ENCODE measurements at places on chromosomes 3 and 15.

DNA sequence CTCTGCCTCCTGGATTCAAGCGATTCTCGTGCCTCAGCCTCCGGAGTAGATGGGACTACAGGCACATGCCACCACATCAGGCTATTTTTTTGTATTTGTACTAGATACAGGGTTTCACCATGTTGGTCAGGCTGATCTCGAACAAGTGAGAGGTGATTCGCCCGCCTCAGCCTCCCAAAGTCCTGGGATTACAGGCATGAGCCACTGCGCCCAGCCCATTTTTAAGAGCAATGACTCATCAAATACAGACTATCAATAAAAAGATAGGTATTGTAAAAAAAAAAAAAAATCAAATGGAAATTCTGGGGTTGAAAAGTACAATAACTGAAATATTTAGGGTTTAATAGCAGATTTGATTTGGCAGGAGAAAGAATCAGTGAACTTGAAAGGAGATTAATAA, 129.0 kb downstream of the TJP1 start:
- DNase-seq: no peak

GRCh38 chr3:100081986-100082692, 32.2 kb downstream of the FILIP1L start:
- no peak for DNase-seq

- no peak for DNase-seq
Observed at GRCh38 chr3:154548341-154548740, 118.4 kb upstream of the GPR149 start.

GRCh38 chr3:29922992-29923746, 642.3 kb downstream of the RBMS3 start:
- no peak for DNase-seq

GRCh38 chr3:53071882-53072431, 26.1 kb upstream of the SFMBT1 start:
- DNase-seq: no peak

DNA sequence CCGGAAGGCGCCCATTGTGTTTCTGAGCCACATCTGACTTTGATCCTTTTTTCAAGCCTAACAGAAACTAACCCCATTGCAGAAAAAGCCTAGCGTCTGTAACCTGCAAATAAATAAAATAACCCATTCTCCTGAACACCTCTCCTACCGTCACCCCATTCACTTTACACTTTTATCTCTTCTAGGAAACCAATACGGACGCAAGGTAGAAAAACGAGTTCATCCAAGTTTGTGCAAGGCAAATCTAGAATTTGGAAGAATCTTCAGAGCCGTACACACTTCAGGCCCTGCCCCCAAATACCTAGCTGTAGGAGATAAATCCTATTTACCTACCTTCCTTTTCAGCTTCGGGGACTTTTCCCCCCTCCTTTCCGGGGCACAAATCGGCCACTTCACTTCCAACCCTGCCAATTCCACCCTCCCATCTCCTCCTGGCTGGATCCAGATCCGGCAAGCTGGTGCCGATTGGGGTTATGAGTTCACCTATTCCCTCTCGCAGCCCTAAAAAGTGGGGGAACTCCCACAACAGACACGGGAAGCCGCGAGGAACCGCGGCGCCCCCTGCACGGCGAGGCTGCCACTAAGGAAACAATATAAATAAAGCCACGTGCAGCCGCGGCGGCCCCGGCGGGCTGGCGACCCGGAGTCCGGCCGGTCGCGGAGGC, 987 bp downstream of the PRTG start:
- DNase-seq: peak; percentile 5

DNA sequence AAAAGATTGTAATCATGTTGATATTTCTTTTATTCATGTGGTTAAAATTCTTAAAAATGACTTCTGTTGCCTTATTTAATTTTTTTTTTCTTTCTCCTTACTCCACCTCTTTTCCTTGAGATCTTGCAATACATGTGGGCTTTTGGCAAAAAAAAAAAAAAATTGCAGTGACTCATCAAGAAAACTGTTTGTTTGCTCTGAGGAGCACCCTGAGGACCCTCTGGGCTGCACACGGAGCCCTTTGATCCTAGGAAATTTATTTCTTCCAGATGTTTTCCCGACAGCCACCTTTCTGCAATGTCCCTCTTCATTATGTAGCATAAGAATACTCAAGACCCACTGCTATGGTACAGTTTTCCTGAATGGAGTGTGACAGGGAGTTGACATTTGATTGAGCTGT, 371.7 kb downstream of the ZBTB20 start:
- no peak for DNase-seq

DNA sequence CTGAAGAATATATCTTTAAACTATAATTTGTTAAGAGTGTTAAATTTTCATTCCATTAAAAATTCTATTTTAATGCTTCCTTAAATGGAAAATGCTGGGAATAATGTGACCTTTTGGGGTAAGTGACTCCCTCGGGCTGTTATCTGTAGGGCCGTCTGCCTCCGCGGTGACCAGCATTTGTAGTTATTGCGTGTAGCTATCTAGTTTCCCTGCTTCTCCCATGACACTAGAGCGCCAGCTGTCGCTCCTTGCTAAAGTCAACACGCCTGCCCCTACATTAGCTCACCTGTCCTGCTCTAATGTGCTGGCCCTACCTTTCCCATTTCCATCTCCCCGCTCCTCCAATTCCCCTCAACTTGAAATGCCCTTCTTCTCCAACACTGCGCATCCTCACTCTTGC, 12.4 kb upstream of the CHRM5 start:
- no peak for DNase-seq

DNA sequence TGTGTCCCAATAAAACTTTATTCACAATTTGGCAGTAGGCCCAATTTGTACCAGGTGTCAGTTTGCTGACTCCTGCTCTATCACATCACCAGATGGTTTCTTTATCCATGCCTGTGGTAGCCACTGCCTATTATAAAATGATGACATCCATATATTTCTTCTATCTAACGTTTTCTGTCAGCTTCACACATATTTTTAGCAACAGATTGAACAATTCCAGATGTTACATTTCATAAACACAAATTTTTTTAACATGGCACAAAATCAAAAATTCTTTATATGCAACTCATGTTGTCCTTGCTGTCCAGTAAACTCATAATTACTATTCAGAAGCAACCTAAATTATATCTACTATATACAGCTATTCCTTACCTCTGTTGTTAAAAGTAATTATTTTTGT, 1371.6 kb downstream of the NSUN3 start:
- DNase-seq: no peak

DNA sequence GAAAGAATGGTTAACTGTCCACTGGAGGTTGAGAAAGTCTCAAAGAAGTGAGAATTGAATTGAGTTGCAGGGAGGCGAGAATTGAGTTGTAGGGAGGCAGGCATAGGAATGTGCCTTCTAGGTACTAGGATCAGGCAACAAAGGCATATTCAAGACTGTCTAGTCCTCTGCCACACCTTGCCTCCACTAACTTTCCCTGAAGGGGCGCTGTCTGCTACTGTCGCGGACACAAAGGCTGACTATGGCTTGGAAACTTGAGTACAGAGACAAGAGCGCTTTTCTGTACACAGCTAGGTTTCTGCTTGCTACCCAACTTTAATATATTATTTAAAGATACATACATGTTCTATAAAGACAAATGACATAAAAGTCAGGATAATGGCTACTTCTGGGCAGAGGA, 10.4 kb upstream of the FBXL22 start:
- DNase-seq: no peak

GRCh38 chr3:43894176-43895049, 203.7 kb downstream of the ABHD5 start:
- peak; percentile 77 for DNase-seq

GRCh38 chr15:25706176-25706955, 156.8 kb downstream of the ATP10A start:
- no peak for DNase-seq

DNA sequence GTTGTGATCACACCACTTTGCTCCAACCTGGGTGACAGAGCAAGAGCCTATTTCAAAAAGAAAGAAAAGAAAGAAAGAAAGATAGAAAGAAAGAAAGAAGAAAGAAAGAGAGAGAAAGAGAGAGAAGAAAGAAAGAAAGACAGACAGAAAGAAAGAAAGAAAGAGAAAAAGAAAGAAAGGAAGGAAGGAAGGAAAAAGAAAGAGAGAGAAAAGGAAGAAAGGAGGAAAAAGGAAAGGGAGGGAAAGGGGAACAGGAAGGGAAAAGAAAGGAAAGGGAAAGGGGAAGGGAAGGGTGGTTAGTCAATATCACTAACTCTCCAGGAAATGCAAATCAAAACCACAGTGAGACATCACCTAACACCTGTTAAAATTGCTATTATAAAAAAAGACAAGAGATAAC, 18.2 kb downstream of the OR5K4 start:
- DNase-seq: no peak

GRCh38 chr15:79003301-79003700, 58.5 kb upstream of the CTSH start:
- no peak for DNase-seq

DNA sequence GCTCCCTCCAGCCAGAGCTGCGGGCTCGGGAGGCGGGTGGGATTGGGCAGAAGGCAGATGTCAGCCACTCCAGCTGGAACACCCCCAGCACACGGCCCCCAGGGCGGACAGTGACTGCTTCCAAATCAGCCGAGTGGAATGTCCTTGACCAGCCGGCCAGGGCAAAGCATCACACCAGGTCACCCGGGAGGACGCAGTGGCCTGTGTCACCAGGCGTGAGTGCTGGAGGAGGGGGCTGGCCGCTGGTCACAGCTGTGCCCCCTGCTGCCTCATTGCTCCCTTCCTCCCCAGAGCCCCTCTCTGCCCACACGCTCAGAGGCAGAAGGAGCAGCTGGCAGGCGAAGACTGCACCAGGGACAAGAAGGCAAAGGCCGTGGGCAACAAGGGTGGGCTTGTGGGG, 33.5 kb downstream of the NTRK3 start:
- no peak for DNase-seq

DNA sequence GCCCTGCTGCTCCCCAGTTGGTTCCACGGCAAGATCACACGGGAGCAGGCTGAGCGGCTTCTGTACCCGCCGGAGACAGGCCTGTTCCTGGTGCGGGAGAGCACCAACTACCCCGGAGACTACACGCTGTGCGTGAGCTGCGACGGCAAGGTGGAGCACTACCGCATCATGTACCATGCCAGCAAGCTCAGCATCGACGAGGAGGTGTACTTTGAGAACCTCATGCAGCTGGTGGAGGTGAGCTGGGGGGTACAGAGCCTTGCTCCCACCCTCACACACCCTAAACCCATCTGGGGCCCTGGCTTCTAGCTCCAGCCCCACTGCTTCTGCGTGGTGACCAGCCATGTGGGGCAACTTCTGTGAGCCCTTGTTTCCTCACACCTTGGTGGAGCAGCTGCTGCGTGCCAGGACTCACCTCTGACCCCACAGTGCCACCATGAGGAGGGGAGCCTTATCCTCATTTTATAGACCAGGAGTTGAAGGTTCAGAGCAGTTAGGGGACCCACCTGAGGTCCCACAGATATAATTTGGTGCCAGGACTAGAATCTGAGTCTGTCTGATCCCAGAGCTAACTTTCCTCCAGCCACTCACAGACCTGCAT, 13.3 kb upstream of the LMAN1L start:
- no peak for DNase-seq

- peak; percentile 90 for DNase-seq
Observed at GRCh38 chr3:53045518-53046170, at the start of gene SFMBT1. TSS of gene SFMBT1 (minus strand) at chr3:53046073. CDS start at chr3:52969128, 76,945 bp downstream.

DNA sequence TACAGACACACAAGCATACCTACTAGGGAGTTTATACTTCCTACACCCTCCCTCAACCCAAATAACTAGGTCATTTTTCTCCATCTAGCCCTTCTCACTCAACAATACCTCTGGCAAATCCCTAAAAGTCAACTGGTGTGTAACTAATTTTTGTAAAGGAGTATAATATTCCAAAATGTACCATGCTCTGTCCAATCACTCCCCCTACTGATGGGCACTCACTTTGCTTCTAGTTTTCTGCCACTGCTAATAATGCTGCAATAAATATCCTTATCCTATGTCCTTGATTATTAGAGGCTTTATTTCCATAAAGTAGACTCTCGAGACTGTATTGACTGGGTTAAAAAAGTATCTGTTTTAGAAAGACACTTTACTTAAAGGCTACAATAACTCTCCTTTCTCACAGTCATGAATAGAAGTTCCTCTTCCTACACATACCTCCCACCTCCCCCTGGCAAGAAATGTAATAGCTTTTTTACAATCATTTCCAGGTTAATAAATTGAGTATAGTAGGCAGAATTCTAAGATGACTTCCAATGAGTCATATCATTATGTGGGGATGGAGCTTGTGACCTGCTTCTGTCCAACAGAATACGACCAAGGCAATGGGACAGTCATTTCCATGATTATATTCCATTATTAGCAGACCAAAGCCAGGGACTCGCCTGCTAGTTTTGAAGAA, 30.0 kb downstream of the SHQ1 start:
- DNase-seq: no peak

GRCh38 chr3:10563396-10563795, 58.0 kb upstream of the ATP2B2 start:
- DNase-seq: no peak

DNA sequence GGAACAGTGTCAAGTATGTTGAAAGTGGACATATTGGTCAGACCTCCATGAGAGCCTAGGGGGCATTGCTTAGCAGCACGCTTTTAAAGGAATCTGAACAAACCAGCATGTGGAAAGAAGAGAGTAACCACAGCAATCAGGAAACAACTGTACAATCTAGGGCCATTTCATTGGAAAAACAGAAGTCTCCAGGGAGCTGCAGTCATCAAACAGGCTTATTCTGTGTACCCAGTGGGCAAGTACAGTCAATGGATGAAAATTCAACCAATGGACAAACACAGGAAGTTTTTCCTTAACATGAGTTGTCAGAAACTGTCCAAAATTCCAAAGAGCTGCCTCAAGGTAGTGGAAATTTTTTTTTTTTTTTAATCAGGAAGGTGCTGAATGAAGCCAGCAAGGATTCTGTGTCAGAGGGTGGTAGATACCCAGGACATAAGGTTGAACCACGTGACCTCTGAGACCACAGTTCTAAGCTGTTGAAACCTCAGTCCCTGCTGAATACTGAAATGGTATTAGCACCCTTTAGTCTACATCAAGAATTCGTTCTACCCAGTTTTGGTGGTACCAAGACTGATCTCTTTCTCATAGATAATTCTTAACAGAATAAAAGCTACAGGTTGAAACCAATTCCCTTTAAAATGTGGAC, 4.4 kb upstream of the DLG1 start:
- DNase-seq: no peak

DNA sequence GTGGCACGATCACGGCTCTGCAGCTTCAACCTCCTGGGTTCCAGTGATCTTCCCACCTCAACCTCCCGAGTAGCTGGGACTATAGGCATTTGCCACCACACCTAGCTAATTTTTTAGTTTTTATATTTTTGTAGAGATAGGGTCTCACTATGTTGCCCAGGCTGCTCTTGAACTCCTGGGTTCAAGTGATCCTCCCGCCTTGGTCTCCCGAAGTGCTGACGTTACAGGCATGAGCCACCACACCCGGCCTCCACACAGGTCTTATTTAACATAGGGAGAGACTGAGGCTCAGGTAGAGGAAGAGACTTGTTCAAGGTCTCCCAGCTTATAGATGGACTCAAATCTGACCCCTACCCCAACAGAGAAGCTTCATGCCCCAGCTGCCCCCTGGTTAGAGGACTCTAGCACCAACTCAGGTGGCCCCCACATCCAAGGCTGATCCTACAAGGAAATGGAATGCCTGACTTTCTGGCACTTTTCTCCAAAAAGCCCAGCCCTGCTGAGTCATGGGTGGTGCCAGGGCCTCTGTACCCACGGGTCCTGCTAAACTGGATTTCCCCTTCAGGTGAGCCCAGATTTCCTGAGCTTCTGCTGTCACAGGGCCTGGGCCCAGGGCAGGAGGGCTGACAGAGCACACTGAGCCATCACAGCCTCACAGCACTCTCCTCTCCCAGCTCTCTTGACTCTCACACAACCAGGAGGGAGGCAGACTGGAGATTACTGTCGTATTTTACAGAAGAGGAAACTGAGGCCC, 5.6 kb downstream of the TMEM40 start:
- no peak for DNase-seq
